Smooth muscle cell of the coronary artery (primary cell): ENCODE measurements at places on chromosomes 2 and 18. TPM values are rescaled to one million over a fixed set of nuclear protein-coding genes. Genes with fewer than 3 reads are reported as not detected.

Gene GPR55
- not detected in 2 replicates for total RNA-seq

Gene FEV
- not detected in 2 replicates for total RNA-seq

Gene ANKRD30BL
- total RNA-seq, result not detected in 2 replicates

Gene ETAA1
- total RNA-seq, result 5.4 and 12.3 TPM in 2 replicates

Gene HOXD12
- total RNA-seq, result not detected in 2 replicates
